ENCODE measurements at places on chromosomes 5 and 9. TPM values are rescaled to one million over a fixed set of nuclear protein-coding genes. Genes with fewer than 3 reads are reported as not detected.
A peak's percentile ranks its signal among the peaks of the same experiment; 100 is the strongest.

Gene CCDC127
- total RNA-seq, result 5.9 TPM

Gene GLIPR2
- total RNA-seq, result 19.6 TPM

Gene CD274
- 5.0 TPM for total RNA-seq

Gene NFIL3
- 31.3 TPM for total RNA-seq

Gene IFNA2
- total RNA-seq, result not detected

Gene PLCXD3
- 11.7 TPM for total RNA-seq

Gene SLC6A7
- total RNA-seq, result not detected

Gene BRINP1
- total RNA-seq, result 1.4 TPM

Gene OLFM1
- 33.7 TPM for total RNA-seq

Gene ST8SIA4
- total RNA-seq, result 11.6 TPM

Gene CXXC5
- 122 TPM for total RNA-seq

Gene TRPM6
- 1.3 TPM for total RNA-seq

Gene NFIB
- 112 TPM for total RNA-seq

Gene SOX30
- total RNA-seq, result 0.09 TPM

Gene PTCD2
- 9.8 TPM for total RNA-seq

Gene KCNT1
- not detected for total RNA-seq

DNA sequence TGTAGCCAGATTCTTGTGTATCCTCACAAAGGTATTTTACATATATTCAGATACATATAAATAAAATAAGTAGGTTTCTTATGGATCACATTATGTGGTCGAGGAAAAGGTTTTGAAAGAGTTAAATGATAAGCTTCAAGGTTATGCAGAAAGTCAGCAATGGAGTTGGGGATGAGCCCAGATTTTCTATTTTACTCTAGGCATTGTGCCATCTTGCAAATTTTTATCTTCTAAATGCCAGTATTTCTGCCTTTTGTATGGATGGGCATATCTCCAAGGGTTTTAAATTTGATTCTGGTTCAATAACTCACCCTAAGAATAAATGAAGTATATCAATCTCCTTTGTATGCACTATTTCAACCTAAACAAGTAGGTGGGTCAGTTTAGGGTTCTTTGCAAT lies 410.7 kb downstream of the DMRTA1 start:
- no peak for DNase-seq

GRCh38 chr9:79610019-79610631 lies 38.4 kb downstream of the TLE4 start:
- DNase-seq, result peak; percentile 14

- no peak for DNase-seq
Observed at GRCh38 chr5:118491351-118491750, 497.0 kb downstream of the DTWD2 start.

DNA sequence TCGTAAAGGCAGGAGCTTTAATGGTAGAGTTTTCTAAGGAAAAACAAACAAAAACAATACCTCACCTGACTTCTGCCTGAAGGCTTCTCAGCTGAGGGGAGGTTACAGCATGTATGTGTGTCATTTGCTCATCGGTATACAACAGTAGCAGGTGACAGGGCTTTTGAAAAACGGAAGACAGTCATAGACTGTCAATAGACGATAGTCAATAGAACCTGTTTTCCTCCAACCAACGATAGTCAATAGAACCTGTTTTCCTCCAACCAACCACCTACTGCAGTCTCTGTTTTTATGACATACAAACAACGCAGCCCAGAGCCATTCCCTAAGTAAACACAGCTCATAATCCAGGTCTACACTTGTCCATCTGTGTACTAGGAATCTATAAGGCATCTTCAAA lies 74.6 kb downstream of the RETREG1 start:
- no peak for DNase-seq

GRCh38 chr9:93594041-93594756 lies 17.8 kb downstream of the PHF2 start:
- no peak for DNase-seq

DNA sequence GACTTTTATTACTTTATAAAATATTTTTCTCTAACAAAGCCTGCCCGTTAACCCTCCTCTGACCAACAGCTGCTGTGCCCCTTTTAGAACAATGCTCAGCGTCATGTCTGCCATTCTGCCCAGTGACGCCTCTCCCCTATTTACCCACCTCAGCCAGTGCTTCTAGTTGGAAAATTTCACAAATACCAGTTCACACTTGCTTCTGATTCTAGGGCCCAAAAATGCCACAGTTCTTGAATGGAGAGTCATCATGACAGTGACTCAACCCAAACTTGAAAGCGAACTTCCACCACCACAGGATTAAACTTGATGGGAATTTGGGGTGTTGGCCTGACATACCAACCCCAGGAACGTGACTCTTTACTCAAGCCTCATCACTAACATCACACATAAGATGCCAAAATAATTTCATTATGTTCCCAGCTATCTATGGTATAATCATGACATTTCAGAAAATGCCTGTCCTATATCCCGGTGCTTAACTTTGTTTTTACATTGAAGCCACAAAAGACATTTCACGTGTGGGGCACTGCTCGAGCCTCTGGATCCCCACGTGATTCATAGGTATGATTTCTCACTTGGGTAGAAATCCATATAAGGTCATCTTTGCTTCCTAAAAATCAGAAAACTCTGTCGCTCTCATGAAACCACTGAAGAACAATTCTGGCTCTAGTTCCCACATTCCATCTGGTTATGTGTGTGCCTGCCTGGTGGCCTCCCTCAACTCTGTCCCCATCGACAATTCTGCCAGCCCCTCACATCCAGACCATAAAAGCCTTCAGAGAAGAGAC lies 220.9 kb downstream of the ACTL7B start:
- DNase-seq, result no peak

DNA sequence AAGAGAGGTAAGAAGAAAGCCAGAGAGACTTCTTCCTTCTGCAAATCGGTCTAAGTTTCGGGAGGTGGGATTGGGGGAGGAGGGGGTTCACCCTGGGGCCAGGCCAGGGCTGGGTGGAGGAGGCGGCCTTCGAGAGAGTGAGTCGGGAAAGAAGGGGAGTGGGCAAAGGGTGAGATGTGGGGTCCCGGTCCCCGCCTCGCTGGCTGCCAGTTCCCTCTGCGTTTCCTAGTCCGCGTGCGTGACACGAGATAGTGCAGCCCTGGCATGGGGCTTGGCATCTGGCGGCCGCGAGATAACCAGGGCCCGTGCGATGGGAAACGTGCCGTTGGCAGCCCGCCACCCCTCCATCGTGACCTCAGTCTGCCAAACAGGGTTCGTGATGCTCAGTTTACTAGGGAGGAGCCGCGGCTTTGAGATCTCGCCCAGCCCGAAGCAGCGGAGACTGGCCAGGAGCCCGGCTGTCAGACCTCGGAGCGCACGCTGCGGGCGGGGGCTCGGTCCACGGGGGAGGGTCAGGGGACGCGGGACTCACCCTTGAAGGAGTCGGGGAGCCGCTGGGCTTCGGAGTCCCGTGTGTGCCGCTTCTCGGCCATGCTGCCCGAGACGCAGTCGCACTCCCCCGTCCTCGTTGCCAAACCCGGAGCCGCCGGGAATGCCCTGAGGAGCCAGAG lies at the start of gene STOM:
TSS of gene STOM (minus strand) at position 656 of the 671 bp plus-strand sequence. CDS start at position 593, 63 bp downstream.
- DNase-seq, result no peak

DNA sequence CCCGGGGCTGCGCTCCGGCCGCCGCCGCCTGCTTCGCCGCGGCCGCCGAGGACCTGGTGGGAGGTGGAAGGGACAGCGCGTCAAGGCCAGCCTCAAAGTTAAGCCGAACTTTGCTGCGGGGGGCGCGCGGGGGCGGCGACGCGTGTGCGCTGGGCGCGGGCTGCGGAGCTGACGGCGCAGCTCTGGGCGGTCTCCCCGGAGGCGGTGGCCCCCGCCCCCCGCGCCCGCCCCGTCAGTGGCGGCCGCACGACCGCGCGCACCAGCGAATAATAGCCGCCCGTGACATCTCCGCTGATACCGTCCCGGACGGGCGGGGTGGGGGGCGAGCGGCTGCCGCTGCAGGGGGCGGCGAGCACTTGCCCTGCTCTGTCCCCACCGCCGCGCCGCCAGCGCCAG lies 579 bp upstream of the FAM78A start:
- DNase-seq, result no peak

DNA sequence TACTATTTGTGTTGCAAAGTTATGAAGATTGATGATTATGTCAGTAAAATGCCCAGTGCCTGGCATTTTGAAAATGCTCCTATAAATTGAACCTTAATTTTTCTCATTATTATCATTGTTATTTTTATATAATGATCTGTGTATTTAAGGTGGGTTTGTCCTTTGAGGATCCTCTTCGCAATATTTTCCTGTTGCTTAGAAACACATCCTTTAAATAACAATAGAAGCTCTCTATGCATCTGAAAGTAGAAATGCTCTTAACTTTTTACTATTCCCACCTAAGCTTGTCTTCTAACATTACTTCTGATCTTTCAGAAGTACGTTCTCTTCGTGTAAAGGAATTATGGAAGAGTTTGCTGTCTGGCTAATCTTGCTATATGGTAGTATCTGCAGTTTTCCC lies 214.7 kb upstream of the TLX3 start:
- no peak for DNase-seq

DNA sequence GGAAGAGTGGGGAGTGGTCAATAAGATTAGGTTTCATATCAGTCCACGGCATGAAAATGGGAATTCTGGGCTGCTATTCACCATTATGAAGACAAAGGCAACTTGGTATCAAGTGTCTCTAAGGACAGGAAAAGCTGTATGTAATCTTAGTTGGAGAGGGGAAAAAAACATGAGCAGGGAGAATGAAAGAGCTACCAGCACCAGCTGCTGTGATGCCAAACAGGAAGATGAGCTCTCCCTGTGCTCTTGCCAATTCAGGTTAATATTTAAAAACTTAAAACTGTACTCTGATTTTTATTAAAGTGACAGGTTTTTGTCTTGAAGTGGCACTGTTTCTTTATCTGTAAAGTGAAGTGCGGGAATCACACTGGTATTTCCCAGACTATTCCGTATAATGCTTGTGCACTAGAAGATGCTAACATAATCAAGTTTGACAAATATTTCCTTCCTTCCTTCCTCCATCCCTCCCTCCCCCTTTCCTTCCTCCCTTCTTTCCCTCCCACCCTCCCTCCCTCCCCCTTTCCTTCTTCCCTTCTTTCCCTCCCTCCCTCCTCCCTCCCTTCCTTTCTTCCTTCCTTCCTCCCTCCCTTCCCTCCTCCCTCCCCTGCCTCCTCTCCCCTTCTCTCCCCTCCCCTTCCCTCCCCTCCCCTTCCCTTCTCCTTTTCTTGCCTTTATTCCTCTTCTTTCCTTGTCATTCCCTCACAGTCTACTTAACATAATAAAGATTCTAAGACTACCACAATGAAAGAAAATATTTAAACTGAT lies 1383.0 kb upstream of the C9orf72 start:
- no peak for DNase-seq

- DNase-seq, result peak; percentile 43
Observed at GRCh38 chr9:126791406-126792230, 13.2 kb upstream of the ZBTB43 start.

- DNase-seq, result no peak
Observed at GRCh38 chr5:84637662-84638375, 253.1 kb upstream of the EDIL3 start.

DNA sequence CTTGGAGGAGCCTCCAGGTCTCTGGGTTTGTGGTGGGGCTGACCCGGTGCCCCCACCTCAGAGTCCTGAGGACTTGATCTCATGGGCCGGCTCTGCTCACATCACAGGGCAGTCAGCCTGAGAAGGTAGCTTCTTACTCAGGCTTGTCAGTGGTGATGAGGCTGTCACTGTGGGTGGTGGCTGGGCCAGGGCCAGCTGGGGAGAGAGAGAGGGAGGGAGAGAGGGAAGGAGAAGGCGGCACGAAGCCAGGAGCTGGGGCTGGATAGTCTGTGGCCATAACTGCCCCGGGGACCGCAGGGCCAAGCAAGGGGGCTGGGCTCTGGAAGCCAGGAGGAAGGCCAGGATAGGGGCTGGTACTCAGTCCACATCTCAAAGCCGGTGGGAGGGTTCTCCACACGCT lies 6.5 kb downstream of the NTNG2 start:
- DNase-seq, result no peak

GRCh38 chr9:76412638-76413037 lies 18.4 kb upstream of the RFK start:
- DNase-seq, result no peak

GRCh38 chr9:132651259-132651658 lies 18.5 kb downstream of the DDX31 start:
- no peak for DNase-seq

DNA sequence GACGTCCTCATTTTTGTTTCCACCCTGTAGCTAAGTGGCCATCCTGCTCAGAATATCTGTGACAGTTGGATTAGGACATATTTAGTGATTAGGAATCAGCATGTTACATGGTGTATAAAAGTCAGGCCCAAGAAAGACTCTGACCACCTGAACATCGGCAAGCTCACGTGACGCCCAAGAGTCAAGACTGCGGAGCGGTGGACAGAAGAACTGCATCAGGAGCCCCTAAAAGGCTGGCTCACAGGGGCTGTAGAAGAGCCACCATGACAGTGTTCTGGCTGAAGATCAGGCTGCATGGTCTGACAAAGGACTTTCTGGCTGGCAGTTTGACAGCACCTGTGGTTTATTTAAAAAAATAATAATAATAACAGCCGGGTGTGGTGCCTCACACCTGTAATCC lies 185.3 kb downstream of the AUH start:
- no peak for DNase-seq

- no peak for DNase-seq
Observed at GRCh38 chr5:463952-464351, 21.0 kb downstream of the EXOC3 start.

DNA sequence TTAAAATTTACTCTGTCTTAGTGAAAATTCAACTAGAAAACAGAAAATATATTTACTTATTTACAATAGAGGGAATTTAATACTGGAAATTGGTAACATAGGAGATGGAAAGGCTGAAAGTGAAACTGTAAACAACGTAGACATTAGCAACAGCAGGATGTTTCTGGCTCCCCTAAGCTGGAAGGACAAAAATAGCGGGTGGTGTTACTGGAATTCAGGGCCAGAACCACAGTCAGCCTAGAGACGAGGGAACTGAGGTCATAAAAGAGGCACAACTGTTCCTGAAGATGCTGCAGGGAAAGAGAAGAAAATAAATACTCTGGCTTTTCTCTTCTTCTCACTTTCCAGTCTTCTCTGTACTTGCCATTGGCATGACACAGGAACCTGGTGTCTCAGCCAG lies 80.4 kb upstream of the NIPBL start:
- no peak for DNase-seq

DNA sequence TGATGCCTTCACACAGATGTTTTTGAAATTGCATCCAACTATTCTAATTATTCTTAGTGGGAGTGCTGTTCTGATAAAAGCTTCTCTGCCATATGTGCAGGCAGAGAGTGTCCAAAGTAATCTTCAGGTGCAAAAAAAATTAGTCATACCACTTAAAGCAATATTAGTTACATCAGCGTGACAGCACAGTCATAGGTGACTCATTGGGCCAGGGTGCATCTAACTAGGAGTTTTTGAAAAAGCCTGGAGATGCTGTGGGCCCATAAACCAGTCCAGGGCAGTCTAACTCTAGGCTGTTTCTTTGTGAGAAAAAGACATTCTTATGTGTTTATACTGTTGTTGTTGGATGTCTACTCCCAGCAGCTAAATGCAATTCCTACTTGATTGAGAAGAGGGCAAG lies 33.0 kb upstream of the C6 start:
- no peak for DNase-seq

GRCh38 chr5:147869112-147869511 lies 9.4 kb upstream of the SCGB3A2 start:
- no peak for DNase-seq

Data from kidney (tissue), 22 donors.